ENCODE measurements at places on chromosomes 2 and 18. TPM values are rescaled to one million over a fixed set of nuclear protein-coding genes. Genes with fewer than 3 reads are reported as not detected.

DNA sequence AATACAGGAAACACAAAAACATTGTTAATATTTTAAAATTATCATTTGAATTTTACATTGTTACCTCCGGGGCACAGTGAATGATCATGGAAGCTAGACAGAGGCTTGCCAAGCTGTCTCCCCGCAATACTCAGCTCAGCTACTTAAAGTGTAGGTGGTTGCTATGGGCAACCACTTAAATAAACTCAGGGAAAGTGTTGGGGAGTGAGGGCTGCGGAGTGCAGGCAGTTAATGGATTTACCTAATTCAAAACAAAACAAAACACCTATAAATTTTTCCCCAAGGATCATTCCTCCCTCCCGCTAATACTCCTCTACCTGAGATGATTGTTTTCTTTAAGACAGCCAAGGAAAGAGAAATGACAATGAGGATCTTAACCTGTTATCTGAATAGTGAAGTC lies 349.5 kb downstream of the TGIF1 start:
- DNase-seq = no peak

The LRATD1 gene
- 0.08 TPM for total RNA-seq

GRCh38 chr2:84306361-84306760 lies 152.7 kb downstream of the SUCLG1 start:
- no peak for DNase-seq

The IL1A gene
- 0.90 TPM for total RNA-seq

- peak; percentile 97 for DNase-seq
Observed at GRCh38 chr2:177353187-177353478, 39.4 kb upstream of the AGPS start.

DNA sequence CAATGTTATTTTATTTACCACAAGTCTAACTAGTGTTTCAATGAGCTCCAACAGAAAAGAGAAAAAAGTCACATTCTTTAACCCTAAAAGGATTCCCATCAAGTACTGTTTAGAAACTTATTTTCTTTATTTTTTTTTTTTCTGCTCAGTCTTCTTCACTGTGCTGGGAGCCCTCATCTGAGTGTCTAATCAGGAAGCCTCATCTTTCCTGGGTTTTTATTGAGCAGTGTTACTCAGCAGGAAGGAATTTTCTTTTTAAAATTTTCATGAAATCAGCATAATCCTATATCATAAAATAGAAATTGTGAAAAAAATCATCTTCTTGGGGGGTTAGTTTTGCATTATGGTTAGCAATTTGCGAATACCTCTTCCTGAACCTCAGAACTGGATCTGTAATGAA lies 453.8 kb downstream of the CDH2 start:
- no peak for DNase-seq
